Type B pancreatic cell (in vitro differentiated cells): ENCODE measurements at places on chromosomes 16 and 17.

- no peak for DNase-seq
These were observed 700.3 kb downstream of the MAF start for GRCh38 chr16:78900044-78900811.

DNA sequence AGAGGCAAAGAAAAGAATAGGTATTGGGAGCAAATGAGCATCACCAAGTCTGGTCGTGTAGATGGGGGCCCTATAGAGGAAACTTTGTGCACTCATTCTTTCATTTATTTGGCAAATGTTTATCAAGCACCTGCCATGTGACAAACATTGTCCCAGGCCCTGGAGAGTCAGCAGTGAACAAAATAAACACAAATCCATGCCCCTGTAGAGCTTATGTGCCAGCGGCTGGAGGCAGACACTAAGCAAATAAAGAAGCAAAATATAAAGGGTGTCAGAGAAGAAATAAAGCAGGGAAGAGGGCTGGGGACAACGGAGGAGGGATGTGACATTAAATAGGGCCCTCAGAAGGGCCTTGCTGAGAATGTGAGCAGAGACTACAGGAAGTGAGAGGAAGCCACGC lies 45.5 kb downstream of the KATNIP start:
- no peak for DNase-seq

DNA sequence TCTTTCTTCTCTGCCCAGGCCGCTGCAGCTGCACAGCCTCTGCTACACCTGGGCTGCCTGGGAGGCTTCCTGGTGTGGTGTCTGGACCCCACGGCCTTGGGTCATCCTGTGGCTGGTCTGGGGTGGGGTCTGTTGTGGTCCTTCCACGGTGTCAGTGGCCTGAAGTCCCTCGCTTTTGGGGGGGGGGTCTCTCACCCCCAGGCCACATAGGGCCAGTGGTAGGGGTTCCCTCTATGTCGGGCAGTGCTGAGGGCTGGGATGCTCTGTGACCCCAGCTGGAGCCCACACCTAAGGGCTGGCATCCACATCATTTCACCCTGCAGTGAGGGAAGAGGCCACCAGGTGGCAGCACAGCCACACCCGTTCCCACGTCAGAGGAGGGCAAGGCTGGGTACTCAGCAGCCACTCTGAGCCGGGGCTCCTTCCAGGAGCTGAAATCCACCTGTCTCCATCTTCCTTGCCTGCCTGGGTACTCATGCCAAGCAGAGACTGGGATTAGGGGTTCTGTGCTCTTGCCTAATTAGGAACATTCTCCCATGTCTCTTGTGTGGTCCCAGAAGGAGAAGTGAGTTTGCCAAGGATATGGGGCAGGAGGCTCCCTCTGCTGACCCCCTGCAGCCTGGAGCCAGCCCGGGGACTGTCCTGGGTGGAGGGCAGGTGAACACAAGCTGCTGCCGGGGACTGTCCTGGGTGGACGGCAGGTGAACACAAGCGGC lies 13.0 kb downstream of the ENGASE start:
- peak; percentile 86 for DNase-seq

DNA sequence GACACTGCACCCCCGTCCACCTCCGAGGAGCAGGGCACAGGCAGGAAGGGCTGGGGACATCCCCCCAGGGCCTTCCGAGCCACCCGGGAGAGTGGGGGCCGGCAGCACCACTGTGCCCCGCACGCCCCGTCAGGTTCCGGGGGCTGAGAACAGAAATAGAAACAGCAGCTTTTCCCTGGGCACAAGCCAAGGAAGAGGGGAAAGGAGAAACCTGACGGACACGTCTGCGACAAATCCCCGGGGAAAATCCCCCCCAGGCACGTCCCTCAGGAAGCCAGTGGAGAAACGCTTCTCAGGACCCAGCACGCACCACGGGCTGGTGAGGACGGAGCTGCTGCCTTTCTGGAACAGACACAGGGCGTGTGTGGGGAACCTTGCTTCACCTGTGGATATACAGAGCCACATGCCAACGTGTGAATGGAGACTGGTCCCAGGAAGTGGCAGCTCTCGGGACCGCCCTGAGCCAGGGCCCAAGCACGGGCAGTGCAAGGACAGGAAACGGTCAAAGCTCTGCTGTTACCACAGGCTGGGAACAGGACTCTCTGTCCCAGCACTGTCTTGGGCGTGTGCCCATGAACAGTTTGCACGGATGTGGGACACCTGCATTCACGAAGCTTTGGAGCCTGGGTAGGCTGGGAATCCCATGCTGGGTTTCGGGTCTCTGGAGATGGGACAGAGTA lies 1.2 kb upstream of the TMEM204 start:
- no peak for DNase-seq

GRCh38 chr16:85543536-85543935 lies 69.6 kb upstream of the GSE1 start:
- DNase-seq: no peak

GRCh38 chr17:7856011-7856810 lies 1.1 kb downstream of the NAA38 start:
- DNase-seq: peak; percentile 69

DNA sequence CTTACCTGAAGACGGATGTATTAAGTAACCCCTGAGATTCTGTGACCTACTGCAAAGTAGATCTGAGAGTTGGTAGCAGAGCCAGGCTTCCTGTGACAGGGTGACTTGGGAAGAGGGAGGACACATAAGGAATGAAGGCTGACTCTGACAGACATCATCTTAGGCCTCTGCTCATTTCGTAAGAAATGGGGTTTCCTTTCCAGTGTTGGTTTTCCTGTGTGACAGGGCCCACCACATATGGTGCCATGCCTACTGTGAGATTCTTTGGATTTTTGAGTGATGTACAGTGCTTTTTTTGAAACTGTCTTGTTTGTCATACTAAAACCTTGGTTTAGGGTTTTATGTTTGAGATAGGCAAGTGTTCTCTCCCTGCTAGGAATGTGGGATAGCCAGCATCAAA lies 12.7 kb downstream of the LIG3 start:
- DNase-seq: no peak

DNA sequence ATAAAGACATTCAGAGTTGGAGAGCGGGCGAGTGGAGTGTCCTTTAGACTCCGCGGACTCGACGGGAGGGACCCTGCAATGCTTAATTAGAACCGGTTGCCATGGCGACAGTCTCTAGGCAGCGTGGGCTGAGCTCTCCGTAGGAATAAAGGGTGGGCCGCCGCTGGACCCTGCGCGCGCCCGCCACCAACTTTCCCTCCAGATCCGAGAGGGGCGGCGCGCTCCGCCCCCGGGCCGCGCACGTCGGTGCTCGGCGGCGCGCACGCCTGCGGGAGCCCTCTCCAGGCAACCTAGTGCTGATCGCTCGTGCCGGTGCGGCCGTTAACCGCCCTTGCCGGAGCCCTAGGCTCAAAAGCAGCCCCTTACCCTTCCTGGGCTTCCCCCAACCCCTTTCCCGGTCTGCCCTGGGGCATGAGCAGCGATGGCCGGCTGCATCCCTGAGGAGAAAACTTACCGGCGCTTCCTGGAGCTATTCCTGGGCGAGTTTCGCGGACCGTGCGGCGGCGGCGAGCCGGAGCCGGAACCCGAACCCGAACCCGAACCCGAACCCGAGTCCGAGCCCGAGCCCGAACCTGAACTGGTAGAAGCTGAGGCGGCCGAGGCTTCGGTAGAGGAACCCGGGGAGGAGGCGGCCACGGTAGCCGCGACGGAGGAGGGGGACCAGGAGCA lies at the start of gene PPM1E:
PPM1E (plus strand) TSS at position 278 of the 669 bp plus-strand sequence.
- DNase-seq: peak; percentile 89

GRCh38 chr17:41511116-41511515 lies 5.7 kb upstream of the KRT13 start:
- no peak for DNase-seq

- no peak for DNase-seq
These were observed 28.4 kb downstream of the CDH13 start for GRCh38 chr16:82655072-82655714.

- DNase-seq: no peak
These were observed 26.8 kb upstream of the MTMR4 start for GRCh38 chr17:58541249-58541648.

GRCh38 chr17:38428112-38428642 lies at the start of gene ARHGAP23:
Gene ARHGAP23 (plus strand): TSS chr17:38428464. CDS start chr17:38428486, 22 bp downstream.
- no peak for DNase-seq

DNA sequence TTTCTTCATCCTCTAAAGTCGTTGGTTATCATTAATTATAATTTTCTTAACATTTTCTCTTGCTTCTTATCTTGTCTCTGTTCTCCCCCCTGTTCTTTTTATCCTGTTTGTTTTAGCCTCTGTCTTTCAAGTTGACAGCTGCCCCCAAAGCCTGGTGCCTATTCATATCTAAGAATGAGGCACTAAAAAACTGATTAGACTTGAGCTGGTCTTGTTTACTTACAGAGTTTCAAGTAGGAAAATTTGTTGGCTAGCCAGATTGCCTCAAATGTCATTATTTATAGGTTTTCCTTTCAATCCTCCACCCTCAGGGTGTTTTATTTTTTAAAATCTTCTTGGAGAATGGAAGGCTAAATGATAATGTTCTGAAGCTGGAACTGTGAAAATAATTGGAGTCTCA lies 236.0 kb downstream of the UTP18 start:
- no peak for DNase-seq

DNA sequence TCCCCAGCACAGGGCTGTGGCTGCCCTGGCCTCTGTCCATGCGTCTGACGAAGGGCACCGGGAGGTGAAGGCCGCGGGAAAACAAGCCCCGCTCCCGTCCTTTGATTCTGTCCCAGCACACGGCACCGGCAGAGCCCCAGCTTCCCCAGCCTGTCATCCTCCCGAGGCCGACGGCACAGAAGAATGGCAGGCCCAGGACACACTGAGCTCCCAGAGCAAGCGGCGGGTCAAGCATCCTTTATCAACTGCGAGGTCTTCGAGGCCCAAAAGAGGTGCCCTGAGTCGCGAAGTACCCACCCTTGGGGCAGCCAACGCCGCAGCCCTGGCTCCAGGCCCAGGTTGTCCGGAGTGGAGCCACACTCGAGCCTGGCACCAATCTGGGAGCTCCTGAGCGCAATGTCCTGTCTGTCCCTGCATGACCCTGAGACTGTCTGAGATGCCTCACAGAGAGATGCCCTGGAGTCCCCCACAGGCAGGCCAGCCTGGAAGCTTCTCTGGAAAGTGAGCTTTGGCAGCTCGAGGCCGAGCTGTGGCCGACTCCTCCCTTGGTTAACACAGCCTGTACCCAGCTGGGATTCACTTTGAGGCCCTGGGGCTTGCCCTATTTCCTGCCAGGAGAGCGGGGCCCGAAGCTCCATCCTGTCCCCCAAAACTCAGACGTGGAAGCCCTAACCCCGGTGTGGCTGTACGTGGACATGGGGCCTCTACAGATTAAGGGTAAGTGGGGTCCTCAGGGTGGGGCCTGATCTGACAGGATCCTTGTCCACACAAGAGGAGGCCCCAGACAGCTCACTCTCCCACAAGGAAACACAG lies 23.3 kb downstream of the SLC7A5 start:
- DNase-seq: no peak

DNA sequence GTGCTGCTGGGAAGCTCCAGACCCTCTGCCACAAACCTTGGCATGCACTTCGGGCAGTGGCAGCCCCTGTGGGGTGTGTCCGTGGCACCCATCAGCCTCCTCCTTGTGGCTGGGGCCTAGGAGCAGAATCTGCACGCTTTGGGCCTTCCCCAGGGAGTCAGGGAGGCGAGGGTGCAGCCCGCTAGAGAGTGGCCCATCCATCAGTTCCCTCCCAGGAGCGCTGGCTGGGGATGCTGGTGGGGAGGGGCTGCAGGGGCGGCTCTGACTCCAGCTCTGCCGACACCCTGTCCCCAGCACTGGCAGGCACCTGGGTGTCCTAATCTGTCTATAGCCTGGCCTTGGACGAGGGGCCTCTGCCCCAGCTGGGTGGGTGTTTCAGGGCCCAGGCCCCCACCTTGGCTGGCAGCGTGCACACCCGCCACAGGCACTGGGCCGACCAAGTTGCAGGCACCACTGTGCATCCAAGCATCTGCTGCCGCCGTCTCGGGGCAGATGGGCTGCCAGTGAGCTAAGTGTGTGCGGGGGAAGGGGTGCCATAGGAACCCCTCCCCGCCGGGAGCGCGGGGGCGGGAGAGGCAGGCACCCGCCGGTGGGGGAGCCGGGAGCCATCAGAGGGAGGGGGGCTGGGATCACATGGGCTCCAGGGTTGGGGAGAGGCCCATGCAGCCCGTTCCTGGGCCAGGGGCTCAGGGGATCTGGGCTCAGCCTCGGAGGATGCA lies 30.2 kb downstream of the ENDOV start:
- no peak for DNase-seq

DNA sequence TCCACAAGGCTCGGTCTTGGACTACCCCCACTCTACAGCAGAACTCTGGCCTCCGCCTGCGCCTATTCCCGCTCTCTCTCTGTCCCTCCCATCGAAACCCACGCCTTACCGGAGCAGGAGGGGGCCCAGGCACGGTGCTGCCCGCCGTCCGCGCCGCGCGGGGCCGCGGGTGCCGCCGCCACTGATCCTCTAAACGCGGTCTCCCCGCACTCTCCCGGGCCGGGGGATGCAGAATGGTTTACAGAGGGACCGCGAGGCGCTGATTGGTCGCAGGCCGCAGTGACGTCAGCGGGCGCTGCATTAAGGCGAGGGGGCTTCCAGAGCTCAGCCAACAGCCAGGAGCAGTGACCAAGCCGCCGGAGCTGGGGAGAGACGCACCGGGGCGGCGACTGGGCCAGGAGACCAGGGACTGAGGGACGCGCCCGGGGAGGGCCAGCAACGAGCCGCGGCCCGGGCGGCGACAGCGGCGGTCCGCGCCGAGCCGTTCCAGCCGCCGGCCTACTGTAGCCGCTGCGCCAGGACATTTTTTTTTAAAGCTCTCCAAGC lies 747 bp upstream of the LHX1 start:
- DNase-seq: peak; percentile 75

- DNase-seq: no peak
These were observed 11.0 kb downstream of the FTO start for GRCh38 chr16:53715023-53715384.

GRCh38 chr17:14701886-14702285 lies 401.0 kb downstream of the HS3ST3B1 start:
- DNase-seq: no peak

DNA sequence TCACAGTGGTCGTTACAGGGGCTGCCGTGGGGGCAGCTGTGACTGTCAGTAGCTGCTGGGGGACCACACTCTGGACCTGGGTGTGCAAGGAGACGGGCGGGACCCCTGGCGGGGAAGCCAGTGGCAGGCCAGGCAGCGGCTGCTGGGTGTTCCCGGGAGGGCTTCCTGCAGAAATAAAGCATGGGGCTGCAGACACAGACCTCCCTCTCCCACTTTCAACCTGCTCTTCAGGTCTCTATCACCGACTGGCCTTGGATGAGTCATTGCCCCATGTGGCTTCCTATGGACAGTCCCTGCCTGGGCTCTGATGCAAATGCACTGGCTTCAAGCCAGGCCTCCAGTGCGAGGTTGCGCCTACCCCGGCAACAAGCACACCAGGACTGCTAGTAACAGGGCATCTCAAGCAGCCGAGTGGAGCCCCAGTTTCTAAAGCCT lies 17.2 kb downstream of the SREBF1 start:
- no peak for DNase-seq

- DNase-seq: no peak
These were observed 118.4 kb upstream of the CDC42EP4 start for GRCh38 chr17:73430165-73430680.

GRCh38 chr16:46843898-46844642 lies 13.1 kb upstream of the C16orf87 start:
- DNase-seq: no peak

DNA sequence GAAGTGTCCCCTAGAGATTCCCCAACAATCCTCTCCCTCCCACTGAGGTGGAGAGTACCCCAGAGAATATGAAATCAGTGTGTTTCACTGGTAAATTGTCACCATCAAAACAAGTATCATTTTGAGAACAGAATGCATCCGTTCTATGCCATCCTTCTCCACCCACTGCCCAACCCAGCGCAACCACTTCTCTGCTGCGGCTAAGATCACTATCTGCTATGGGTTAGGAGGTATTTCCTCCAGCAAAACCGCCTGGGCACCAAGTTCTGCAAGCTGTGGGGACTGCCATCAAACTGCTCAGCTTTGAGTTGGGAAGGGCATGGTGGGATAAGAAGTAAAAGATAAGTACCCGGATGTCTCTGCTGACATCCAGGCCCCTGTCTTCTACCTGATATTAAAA lies 24.4 kb downstream of the CNTNAP1 start:
- DNase-seq: no peak
